ENCODE measurements at places on chromosomes 6 and 20.

DNA sequence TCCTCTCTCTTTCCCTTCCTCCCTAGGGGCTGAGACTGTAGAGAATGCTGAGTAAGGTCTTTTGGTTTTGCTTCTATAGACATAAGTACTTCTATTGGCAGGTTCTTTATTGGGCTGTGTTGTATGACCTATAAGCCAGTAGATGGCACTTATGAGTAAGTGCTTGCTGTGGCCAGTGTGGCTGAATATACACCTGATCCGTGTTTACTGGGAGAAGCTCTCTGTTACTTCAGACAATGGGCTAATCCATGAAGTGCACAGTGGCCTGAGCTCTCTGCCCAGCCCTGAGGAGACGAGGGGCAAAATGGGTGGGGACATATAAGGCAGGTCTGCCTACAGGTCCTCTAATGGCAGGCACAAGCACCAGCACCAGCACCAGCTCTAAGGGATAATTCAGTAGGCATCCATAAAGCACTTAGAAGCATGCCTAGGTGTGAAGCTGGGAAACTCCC lies 610.3 kb downstream of the RNF144B start:
- DNase-seq, result no peak

DNA sequence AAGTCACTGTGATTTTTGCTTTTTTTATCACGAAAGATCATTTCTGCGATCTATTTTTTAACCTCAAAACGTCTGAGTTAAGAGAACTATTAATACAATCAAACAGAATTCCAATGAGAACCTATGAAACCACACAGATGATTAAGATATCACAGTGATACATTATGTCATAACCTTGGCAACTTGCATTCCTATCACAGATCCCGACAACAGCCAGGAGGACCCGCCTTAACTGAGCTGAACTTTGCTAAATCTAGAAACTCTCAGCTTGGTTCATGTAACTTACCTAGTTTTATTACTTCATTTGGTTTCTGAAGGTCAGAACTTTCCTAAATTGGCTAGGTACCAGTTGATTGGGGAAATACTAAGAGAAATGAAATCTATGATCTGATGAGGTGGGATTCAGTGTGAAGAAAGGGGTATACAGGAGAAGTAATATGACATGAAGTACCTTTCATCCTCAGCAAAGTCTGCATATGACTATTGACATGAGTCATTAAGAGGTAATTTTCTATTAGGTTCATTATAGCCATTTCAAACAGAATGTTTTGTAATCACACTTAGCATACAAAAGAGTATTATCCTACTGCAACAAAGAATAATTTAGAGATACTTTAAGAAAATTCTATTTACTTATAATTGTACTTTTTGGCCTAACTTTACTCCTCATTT lies 11.2 kb downstream of the LYRM4 start:
- DNase-seq, result no peak

DNA sequence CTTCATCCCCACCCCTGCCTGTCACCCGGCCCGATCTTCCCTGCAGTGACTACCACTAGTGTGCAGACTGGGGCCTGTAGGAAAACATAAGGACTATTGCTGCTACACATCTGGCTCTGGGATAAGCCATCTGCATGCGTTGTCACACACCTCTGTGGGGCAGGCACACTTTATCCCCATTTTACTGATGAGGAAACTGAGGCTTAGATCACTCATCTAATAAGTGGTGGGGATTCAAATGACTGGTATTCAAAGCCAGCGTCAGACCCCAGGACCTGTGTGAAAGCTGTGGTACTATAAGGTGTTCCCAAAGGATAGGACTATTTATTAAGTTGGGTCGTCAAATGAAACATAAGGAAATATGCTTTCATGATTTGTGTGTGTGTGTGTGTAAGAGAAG lies 148.9 kb upstream of the RNF24 start:
- DNase-seq, result no peak

DNA sequence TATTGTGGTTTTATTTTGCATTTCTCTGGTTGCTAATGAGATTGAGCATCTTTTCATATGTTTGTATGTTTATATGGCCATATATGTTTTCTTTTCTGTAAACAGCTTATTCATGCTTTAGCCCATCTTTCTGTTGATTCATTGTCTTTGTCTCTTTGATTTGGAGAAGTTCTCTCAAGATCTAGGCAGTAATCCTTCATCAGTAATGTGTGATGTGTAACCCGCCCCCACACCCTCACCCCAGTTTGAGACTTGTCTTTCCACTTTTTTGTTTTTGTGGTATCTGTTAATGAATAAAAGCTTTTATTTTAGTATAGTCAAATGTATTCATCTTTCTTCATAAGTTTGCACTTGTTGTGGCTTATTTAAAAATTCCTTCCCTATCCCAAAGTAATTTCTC lies 26.0 kb downstream of the ZC3H12D start:
- DNase-seq, result no peak

DNA sequence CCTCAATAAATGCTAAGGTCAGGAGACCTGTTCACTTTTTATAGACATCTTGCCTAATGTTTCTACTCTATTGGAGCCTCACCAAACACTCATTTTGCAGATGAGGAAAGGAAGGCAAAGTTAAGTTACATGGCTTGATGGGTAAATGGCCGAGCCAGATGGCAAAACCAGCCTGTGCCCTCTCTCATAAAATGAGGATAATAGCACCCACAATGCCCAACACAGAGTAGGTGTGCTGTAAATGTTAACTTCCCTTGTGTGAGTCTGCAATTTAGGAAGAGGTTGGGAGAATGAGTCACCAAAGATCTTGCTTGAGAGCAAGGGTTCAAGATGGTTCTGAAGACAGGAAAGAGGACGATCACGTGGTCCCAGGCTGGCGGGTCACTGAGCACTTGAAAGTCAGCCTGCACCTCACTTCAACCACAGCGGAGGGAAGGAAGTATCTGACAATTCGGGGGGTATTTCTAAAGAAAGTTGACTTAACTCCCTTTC lies 3.3 kb downstream of the KCNK5 start:
- DNase-seq, result peak; percentile 81
